ENCODE measurements at places on chromosomes 5 and 9.

DNA sequence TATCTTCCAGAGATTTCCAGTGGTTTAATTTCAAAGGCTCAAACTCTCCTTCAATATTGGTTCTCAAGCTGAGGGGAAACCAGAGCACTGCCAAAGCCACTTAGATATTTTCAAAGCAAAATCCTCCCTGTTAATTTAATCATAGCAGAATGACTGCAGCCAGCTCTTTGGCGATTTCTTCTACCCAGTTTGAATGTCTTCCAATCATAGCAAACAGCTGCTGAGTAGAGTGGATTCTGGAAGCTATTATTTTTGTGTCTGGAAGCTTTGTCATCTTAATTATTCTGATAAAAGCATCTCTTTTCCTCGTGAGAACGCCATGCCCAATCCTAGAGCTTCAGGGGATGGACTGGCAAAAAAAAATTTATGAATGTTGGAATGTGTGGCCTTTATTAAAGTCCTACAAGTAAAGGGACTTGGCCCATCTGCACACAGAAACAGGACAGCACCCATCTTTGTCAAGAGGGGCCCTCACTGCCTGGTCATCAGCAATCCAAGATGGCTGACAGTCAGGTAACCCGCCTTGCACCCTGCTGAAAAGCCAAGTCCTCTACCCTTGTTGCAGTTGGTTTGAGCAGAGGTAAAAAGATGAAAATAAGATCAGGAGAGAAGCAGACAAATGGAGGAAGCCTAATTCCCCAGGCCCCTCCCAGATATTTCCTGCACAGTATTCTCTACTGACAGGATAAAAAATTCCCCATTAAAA lies 125.1 kb downstream of the SUSD1 start:
- no peak for DNase-seq

- no peak for DNase-seq
These were observed 201.8 kb upstream of the ZNF608 start for GRCh38 chr5:124948062-124948753.

GRCh38 chr5:82494942-82495341 lies 216.8 kb upstream of the RPS23 start:
- no peak for DNase-seq

- no peak for DNase-seq
These were observed 221.0 kb downstream of the DCP2 start for GRCh38 chr5:113197456-113198200.

- DNase-seq: peak; percentile 34
These were observed 19.4 kb downstream of the GARNL3 start for GRCh38 chr9:127283917-127284497.

GRCh38 chr5:151382576-151382975 lies 35.2 kb upstream of the SLC36A2 start:
- no peak for DNase-seq
